ENCODE measurements at places on chromosomes 4 and X. TPM values are rescaled to one million over a fixed set of nuclear protein-coding genes. Genes with fewer than 3 reads are reported as not detected.

DNA sequence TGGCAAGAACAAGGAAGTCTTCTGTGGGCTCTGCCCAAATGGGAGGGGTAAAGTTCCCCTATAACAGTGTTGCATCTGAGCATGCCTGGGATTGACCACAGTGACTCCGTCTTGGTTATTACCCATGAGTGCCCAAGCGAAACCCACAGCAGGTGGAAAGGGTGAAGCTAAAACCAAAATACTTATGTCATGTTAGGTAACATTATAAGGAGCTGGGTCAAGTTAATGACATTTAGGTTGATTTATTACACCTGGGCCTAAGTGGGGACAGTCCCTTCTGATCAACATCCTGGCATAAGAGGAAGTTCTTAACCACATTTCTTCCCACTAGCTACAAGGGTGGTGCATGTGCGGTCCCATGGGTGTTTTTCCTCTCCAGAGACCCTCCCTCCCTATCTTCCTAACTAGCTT, 1.3 kb upstream of the ZNF732 start:
- no peak overlapping the region for H3K27ac ChIP-seq
- DNase-seq = no peak
- no peaks in the 10 kb centered on the region for H3K4me1 ChIP-seq
- H3K27me3 ChIP-seq = no peaks in the 10 kb centered on the region
- no peaks in the 10 kb centered on the region for H3K36me3 ChIP-seq
- no peak overlapping the region for H3K4me3 ChIP-seq

- H3K27ac ChIP-seq = no peak overlapping the region
- H3K4me1 ChIP-seq = no peaks in the 10 kb centered on the region
- H3K4me3 ChIP-seq = no peak overlapping the region
- DNase-seq = no peak
These were observed 606.5 kb downstream of the MAGEB5 start for GRCh38 chrX:26822448-26822847.

The MBTPS2 gene
- 8.8 TPM for total RNA-seq

The ERAS gene
- not detected for total RNA-seq

The APLN gene
- 0.15 TPM for total RNA-seq

The ASIC5 gene
- 0.15 TPM for total RNA-seq

The STS gene
- total RNA-seq = 20.0 TPM

- no peak overlapping the region for H3K27ac ChIP-seq
- H3K27me3 ChIP-seq = no peaks in the 10 kb centered on the region
- no peak for DNase-seq
- no peak overlapping the region for H3K4me3 ChIP-seq
- H3K36me3 ChIP-seq = no peaks in the 10 kb centered on the region
These were observed 215.8 kb upstream of the SFRP2 start for GRCh38 chr4:154004507-154005170.

The CXorf65 gene
- not detected for total RNA-seq
